ENCODE measurements at places on chromosomes 5 and 9.

DNA sequence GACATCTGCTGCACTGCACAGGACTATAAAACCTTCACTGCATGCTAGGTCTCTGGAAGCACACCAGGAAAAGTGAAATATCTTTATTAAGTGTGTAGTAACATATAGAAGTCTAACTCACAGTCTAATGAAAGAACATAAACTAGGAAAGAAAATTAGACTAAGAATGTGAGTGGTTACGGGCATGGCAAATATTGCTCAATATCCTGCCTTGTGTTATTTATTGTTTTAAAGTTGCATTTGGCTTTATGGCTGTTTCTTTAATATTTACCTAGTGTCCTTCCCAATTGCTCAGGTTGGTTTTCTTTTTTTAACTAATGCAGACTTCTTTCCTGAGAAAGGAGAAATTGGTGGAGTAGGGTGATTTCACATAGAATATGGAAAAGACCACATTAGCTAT is 342.4 kb downstream of the KIAA0825 start:
- DNase-seq, result no peak

GRCh38 chr5:175344331-175345195 is 99.4 kb downstream of the DRD1 start:
- DNase-seq, result no peak

GRCh38 chr9:113853333-113853732 is 22.8 kb upstream of the ZNF618 start:
- DNase-seq, result no peak

DNA sequence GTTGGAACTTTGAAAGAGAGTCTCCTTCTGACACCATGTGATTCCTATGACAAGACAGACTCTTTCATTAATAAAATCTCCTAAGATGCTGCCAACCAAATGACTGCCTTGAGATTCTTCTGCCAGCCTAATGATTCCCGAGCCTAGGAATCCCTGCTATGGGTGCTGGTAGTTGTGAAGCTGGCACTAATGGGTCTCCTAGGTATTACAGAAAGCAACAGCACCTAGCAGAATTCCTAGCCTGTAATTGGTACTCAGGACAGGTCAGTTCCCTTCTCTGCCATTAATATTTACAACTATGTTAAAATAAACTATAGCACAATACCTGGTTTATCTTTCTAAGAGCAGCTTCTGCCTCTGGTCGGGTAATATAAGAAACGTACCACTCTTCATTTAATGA is 19.3 kb downstream of the C5orf58 start:
- DNase-seq, result no peak

DNA sequence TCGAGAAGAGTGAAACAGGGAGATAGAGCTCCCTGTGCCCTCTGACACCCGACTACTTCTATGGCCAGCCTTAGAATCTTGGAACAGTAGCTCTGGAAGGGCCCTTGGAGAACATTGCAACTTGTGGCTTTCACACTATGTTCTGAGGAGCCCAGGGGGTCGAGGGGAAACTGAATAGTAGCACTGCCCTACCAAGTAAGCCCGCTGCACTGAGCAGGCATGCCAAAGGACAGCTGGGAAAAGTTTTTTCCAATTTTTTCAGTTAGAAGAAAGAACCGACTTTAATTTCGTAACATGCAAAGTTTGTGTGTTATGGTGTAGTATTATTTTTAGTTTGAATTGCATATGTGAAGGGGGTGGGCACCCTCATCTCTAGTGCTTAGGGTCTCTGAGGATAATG is 10.9 kb downstream of the SMIM3 start:
- DNase-seq, result no peak

GRCh38 chr9:13439685-13440476 is 160.4 kb upstream of the MPDZ start:
- no peak for DNase-seq

DNA sequence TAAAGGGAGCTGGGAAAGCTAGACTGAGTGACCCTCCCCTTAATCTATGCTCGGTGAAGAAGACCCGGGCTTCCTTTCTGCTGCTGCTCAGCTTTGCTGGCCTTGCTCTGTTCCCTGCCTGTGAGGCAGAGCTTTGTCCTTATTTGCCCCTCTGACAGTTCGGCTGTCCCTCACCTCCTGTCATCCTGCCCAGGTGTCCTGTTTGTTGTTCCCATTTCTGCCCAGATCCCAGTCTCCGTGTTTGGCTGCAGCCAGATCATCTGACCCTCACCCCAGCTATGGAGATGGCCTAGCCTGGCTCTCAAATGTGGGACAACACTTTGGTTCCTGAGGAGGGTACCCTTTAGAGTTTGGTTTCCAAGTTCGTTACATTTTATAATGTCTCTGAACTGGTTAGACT is 20.2 kb downstream of the OTULIN start:
- DNase-seq, result no peak

- DNase-seq, result no peak
Observed at GRCh38 chr9:21078702-21079101, 960 bp upstream of the IFNB1 start.

DNA sequence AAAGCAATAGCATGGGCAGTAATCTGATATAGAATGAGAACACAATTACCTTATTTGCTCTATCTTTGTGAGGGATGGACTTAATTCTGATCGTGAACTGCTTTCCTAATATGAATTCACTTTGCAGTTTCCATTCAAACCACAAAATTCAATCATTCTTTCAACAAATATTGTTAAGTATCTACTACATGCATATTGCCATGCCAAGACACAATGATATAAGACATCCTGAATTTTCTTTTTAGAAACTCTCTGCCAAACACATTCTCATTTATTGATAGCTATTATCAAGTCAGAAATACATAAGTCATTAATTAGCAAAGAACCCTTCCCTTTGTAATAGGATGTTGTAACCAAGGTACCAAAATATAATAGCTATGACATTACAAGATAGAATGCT is 121.6 kb upstream of the TARS1 start:
- no peak for DNase-seq

DNA sequence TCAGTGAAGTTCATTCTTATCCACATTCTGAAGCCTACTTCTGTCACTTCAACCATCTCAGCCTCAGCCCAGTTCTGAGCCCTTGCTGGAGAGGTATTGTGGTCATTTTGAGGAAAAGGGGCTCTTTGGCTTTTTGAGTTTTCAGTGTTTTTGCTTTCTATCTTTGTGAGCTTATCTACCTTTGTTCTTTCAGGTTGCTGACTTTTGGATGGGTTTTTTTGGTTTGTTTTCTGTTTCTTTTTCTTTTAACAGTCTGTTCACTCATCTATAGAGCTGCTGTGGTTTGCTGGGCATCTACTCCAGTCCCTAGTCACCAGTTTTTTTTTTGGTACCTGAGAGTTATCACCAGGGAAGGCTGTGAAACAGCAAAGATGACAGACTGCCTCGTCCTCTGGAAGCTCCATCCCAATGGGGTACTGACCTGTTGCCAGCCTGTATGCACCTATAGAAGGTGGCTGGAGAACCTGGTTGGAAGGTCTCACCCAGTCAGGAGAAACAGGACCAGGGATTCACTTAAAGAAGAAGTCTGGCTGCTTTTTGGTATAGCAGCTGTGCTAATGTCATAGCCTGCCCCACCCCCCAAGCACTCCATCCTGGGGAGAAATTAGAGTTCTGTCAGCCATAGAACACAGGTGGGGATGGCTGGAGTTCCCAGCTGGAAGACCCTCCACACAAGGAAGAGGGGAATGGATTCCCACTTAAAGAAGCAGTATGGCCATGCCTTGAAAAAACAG is 138.6 kb upstream of the TSLP start:
- DNase-seq, result no peak

GRCh38 chr9:109537288-109537687 is 39.2 kb upstream of the PTPN3 start:
- no peak for DNase-seq

GRCh38 chr9:92393686-92394085 is 10.7 kb downstream of the OGN start:
- DNase-seq, result no peak

GRCh38 chr9:22921742-22922141 is 475.1 kb downstream of the DMRTA1 start:
- no peak for DNase-seq

DNA sequence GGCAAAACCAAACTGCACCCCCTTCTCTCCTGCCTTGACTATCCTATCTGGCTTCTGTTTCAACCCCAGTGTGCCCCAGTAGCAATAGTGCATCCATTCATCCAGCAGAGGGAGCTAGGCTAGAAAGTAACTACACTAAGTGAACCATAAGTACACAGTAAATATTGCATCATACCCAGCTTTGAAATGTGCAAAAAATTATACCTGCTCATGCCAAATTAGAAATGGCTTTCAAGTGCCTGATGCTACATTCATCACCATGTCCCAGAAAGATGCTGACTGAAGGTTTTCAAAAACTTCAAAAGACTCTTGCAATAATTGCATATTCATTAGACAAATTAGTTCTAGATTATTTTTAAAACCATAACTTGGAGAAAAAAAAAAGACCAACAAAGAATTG is 153.5 kb downstream of the PRELID2 start:
- DNase-seq, result no peak

GRCh38 chr5:34411470-34412346 is 244.4 kb upstream of the RAI14 start:
- DNase-seq, result no peak

- DNase-seq, result no peak
Observed at GRCh38 chr9:108224716-108225115, 631.1 kb downstream of the ACTL7B start.

- DNase-seq, result no peak
Observed at GRCh38 chr5:55406292-55406691, 98.5 kb downstream of the MTREX start.

- DNase-seq, result no peak
Observed at GRCh38 chr9:19284729-19285128, 54.2 kb downstream of the DENND4C start.

- DNase-seq, result no peak
Observed at GRCh38 chr5:168728546-168729211, 149.5 kb upstream of the PANK3 start.

DNA sequence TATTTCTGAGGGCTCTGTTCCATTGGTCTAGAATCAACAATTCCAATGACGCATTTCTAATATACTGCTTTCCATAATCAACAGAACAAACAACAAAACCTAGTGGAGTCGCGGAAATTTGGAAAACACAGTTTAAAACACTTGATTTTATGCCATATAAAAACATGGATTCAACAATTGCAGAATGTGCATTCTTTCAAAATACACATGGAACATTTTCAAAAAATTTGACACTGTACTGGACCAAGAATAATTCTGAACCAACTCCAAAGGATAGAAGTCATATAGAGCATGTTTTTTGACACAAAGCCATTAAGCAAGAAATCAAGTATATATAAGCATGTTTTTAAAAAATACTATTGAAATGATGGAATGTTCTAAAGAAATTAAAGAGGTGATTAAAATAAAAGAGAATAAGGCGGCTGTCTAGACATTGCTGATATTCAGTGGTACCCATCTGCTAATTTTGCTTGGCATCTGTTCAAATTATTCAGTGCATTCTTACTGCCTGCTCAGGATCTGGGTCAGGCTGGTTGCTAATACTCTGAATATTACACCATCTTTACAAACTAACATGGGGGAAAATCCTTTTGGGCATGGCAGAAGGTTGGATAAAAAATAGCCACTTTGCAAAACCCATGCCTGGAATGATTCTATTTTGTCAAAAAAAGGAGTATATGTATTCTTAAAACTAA is 221.3 kb downstream of the NPR3 start:
- DNase-seq, result no peak

GRCh38 chr9:83622433-83622938 is 457 bp upstream of the IDNK start:
- DNase-seq, result no peak

GRCh38 chr5:153158608-153159007 is 331.9 kb upstream of the GRIA1 start:
- DNase-seq, result no peak

GRCh38 chr5:153539983-153540382 is 49.5 kb downstream of the GRIA1 start:
- no peak for DNase-seq

DNA sequence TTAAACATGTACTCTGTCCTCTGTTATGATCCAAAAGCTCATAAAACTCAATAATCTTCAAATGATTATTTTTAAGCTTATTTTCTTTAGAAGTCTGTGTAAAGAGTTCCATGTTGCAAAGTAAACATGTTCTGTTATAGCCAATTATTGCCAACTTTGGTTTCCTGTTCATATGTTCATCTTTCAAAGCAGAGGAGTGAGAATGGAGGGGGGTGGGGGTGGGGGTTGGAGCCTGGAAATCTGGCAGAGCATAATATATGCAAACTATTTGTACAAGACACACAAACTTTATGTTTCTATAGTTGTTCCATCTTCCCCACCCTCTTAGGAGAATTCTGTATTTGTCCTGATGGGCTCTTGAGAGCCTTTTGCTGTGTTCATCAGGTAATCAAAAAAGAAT is 135.0 kb downstream of the STARD4 start:
- no peak for DNase-seq

DNA sequence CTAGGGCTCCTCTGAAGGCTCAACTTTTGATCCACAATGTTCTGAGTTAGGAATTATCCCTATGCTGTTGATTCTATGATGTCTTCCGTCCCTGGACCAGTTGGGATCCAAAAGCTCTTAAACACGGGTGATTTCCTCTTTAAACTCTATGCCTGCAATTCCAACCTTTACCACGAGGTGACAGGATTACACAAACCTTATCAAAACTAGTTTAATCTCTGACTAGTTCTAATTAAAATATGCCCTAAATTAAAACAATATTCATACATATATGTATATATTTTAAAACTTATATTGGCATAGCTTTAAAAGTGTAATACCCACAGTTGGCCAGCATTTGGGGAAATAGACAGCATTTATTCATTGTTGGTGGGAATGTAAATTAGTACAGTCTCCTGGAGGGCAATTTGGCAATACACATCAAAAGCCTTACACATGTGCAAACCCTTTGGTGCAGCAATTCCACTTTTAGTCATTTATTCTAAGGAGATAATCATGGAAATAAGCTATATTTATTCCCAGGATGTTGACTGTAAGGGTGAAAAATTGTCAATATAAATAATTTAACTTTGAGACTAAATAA is 51.6 kb upstream of the PHYKPL start:
- peak; percentile 18 for DNase-seq

- DNase-seq, result no peak
Observed at GRCh38 chr5:91219803-91220371, 163.2 kb downstream of the ARRDC3 start.

- no peak for DNase-seq
Observed at GRCh38 chr5:141182248-141182647, at the start of gene PCDHB16. PCDHB16 (plus strand) TSS chr5:141182387; CDS start chr5:141182560, 173 bp downstream.

- DNase-seq, result no peak
Observed at GRCh38 chr5:62256161-62257019, 49.6 kb upstream of the KIF2A start.

- DNase-seq, result no peak
Observed at GRCh38 chr5:169333518-169333917, 32.6 kb upstream of the SLIT3 start.

GRCh38 chr5:73994963-73995362 is 369.0 kb downstream of the ARHGEF28 start:
- DNase-seq, result no peak

GRCh38 chr5:143106174-143106573 is 297.3 kb downstream of the NR3C1 start:
- no peak for DNase-seq

DNA sequence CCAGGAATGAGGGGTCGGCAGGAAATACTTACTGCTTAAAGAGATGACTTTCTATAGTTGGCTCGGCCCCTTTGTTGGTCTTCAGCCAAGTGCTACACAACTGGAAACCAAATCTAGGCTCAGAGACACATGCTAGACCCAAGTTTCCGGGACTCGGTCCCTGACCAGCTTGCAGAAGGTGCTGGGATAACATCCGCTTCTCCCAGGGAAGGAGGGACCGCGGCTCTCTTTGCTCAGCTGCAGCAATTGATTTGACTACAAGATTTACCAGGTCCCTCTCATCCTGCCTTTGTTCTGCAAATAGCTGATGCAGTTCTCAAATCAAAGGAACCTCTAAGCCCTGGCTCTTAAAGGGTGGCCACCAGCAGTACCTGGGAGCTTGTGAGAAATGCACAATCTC is 314.7 kb downstream of the MLLT3 start:
- no peak for DNase-seq
